ENCODE measurements at places on chromosomes 16 and 17.

DNA sequence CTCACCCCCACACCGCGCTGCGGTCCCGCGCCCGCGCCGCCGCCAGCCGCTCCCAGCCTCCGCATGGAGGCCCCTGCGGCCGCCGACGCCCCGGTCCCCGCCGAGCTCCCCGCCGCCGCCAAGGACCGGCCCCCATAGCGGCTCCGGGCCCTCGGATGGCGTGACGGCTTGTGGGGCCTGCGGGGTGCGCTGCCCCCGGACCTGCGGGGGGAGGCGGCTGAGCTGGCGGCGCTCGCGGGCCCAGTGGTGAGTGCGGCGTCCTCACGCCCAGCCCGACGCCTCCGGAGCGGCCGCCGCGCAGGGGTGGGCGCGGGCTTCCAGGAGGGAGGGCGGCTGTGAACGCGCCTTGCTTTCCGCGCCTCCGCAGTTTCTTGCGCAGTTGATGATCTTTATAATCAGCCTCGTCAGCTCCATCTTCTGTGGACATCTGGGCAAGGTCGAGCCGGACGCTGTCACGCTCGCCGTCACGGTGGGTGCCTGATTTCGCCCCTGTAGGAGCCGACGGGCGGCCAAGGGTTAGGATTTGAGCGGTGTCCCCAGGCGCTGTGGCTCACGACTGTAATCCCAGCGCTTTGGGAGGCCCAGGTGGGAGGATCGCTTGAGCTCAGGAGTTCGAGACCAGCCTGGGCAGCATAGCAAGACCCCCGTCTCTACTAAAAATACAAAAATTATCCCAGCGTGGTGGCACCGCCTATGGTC, 46.4 kb downstream of the SLC47A1 start:
- no peak for DNase-seq

DNA sequence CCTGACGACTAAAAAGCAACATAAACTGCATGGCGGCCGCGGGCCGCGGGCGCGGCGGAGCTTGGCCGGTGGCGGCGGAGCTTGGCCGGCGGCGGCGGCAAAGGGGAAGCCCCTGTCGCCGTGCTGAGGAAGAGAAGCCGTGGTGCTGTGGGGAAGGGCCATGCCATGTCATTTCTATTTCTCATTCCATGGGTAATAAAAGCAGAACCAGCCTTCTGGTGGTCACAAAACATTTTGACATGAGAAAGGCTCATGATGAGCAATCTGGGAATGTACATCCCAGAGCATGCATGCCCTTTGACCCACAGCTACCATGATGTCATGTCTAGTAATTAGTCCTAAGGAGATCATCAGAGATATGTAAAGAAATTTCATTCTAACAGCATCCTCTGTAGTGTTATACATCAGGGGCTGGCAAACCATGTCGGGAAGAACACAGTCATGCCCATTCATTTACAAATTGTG, 23.9 kb upstream of the HEATR6 start:
- DNase-seq, result no peak

GRCh38 chr16:12410837-12411490, 392.7 kb downstream of the CPPED1 start:
- no peak for DNase-seq

DNA sequence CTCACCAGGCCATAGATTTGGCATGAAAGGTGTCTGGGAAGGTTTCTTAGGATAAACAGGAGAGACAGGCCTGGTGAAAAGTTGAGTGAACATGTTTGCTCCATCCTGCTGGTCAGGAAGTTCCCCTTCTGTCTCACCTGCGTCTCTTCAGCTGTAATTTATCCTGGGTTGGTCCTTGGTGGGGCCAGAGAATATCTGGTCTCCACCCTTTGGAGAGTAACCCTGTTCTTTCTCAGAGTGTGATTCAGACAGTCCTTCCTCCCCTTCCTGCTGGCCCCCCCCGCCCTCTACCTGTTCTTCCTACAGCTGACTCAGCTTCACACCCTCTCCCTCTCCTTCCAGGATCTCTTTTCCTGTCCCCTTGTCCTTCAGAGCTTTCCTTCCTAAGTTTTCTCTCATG, 17.1 kb downstream of the MINK1 start:
- no peak for DNase-seq

DNA sequence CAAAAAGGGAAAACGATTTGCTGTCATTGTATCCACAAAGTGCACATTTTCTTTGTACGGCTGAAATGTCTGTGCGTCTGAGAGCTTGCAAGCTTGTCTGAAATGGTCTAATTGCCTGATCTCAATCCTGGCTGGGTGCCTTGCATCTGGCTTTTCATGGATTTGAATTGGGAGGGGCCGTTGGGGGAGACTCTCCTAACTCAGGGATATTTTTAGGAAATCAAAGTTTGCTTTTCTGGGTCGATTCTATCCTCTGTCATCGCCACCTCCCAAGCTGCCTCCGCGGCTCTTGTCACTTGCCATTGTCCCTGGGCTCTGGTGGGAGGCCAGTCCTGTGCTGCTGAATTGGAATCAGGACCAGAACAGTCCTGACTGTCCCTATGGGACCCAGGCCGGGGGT, 33.3 kb upstream of the MGAT5B start:
- DNase-seq, result no peak

GRCh38 chr17:17737961-17738894, 57.0 kb downstream of the RAI1 start:
- no peak for DNase-seq

GRCh38 chr17:43695970-43696865, 34.5 kb upstream of the MEOX1 start:
- no peak for DNase-seq

DNA sequence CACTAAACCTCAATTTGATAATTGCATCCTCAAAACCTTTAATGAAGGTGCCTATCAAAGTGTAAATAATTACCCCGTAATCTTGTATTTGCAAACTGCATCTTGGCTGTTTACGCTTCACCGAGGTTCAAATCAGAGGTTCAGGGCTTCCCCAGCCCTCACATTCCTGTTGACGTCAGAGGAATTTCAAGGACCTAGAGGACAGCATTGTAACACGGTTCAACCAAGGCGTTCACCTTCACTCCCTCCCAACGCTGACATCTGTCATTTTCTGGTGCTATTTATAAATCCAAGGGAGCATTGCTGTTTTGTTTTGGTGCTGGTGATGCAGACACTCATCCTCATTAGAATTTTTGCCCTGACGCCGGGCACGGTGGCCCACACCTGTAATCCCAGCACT, 691.6 kb upstream of the RBFOX1 start:
- no peak for DNase-seq

- no peak for DNase-seq
Measured at GRCh38 chr17:49699966-49700575, 7.7 kb downstream of the SLC35B1 start.

- no peak for DNase-seq
Measured at GRCh38 chr17:914561-914960, 65.0 kb downstream of the NXN start.

DNA sequence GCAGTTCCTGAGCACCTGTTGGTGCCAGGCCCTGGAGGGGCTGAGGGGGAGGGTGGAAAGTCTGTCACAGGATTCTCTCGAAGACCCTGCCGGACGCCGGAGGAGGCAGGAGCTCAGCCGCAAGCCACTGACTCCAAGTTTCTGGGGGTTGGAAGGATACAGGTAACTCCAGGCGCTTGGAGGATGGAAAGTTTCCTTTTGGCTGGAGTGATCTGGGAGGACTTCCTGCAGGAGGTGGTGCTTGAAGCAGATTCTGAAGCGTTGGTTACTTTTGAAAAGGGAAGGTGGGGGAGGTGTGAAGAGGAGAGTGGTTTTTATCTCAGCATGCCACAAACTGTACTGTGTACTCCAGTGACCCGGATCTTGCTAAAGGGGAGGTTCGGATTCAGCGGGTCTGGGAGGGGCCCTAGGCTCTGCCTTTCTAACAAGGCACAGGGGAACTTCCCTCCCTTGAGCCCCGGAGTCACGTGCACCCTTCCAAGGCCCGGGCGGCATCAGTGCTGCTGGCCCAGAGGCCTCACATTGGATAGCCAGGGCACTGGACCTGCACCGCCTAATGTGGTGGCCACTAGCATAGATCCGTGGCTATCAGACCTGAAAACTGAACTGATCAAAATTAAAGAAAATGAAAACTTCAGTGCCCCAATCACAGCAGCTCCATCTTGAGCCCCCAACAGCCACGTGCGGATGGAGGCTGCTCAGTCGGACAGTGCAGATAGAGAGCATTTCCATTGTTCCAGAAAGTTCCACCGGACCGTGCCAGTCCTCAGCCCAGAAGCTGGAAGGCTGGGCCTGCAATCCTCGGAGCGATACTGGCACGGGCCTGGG, 42.2 kb upstream of the GSE1 start:
- no peak for DNase-seq

GRCh38 chr16:77306075-77306474, 106.9 kb downstream of the SYCE1L start:
- DNase-seq, result no peak

GRCh38 chr16:66616169-66616568, 11.7 kb downstream of the CMTM3 start:
- DNase-seq, result no peak

- DNase-seq, result no peak
Measured at GRCh38 chr16:21159281-21159951, 942 bp downstream of the LDAF1 start.

DNA sequence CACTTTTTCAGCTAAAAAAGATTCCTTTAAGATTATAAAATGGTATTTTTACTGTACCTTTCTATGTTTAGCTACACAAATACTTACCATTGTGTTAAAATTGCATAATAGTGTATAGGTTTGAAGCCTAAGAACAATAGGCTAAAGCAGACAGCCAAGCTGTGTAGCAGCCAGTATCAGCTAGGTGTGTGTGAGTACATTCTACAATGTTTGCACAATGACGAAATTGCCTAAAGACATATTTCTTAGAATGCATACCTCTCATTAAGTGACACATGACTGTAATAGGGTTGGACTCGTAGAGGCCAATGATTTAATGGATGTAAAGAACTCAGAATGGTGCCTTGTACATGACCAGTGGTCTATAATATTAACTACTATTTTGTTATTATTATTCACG, 1.9 kb upstream of the MT1B start:
- no peak for DNase-seq

DNA sequence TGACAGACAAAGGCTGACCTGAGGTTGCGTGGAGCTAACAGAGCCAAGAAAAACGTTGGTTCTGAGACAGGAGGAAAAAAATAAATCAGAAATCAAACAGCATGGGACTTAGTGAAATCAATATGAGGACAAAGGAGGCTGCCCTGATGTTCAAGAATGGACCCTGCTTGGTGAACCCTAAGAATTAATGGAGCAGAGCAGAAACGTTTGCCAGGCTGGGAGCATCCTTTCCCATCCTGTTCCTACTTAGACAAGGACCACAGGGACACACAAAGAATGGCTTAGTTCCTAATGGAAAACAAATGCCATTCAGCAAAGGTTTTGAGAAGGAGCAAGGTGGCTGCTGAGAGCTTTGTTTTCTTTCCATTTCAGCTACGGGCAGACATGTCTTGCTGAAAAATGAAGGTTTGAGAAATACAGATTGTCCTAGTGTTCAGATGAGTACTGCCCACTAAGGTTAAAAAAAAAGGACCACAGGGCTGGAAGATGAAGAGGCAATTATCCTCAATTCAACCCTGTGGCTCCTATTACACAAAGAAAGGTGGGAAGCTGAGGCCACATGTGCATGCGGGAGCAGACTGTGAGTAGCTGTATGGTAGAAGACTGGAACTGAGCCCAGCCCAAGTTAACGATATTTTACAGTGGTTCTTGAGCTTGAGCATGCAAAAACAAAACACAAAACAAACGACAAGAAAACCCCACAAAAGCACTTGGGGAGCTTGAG, 230.1 kb downstream of the SLC39A11 start:
- no peak for DNase-seq

GRCh38 chr16:85969159-85969558, 70.2 kb downstream of the IRF8 start:
- DNase-seq, result no peak

DNA sequence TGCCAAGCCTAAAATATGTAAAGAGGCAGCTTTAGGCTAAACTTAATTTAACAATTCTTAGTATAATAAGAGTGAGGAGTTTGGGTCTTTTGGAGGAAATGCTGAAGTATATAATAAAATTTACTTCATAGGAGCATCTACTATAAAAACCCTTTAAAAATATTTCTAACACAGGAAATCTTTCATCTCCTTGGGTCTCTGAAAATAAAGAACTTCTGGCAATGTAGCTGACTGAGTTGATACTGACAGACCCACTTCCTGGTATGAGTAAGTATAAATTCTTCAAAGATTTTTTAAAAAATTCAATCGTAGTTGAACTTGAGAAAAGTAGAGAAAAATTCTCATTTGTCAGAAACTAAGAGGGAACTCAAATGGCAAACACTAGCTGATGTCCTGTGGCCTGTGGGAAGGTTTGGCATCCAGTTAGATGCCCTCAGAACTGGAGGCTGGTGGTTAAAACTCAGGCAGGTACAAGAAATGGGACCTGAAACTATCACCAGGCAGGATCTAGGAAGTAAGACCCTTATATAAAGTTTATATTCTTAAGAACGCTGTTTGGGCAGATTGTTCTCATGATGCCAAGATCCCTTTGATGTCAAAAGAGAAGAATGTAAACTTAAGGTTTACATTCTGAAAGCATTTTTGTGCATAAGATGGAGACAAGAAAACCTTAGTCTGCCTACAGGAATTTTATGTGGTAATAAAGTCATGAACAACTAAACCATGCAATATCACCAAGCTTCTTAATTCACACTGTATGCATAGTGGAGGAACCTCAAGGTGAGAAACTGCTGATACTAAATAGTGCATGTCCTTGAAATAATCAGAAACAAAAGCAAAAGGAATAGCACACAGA, 6.2 kb downstream of the KRTAP4-6 start:
- DNase-seq, result no peak

- DNase-seq, result no peak
Measured at GRCh38 chr16:82567175-82567574, 59.6 kb upstream of the CDH13 start.

- no peak for DNase-seq
Measured at GRCh38 chr16:10769381-10769780, 25.7 kb downstream of the NUBP1 start.

DNA sequence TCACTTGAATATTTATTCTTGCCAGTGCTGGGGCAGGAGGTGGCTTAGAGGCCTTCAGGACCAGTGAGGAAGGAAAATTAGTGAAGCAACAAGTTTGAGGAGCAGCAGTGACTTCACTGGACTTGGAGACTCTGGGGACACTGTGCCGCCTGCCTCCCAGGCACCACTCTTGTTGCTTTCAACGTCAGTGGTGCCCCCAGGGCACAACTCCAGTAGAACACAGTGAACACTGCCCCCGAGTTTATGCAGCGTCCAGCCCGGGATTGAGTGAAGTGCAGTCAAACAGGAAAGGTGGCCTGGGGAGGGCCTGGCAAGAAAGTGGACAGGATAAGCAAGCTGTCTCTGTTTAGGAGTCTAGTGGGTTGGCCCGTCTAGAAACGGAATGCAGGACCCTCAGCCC, 24.4 kb upstream of the NAT9 start:
- DNase-seq, result no peak

DNA sequence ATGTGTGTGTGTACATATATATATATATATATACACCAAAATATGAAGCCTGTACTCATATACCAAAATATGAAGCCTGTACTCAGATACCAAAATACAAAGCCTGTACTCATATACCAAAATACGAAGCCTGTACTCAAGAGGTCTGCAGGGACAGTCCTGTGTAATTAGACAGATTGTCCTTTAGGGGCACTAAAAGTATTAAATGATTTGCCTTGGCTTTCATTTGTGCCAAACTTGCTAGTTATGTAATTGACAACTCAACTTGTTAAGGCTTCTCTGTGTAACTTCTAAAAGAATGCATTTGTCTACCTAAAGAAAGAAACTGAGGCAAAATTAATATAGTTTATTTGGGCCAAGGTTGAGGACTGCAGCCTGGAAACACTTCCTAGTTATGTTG, 30.8 kb upstream of the DHX40 start:
- DNase-seq, result no peak

- no peak for DNase-seq
Measured at GRCh38 chr17:82938486-82938872, 98.7 kb upstream of the ZNF750 start.
